ENCODE measurements at places on chromosomes 2 and 18.

- no peak for DNase-seq
Observed at GRCh38 chr2:73972846-73973245, 11.9 kb upstream of the TET3 start.

- no peak for DNase-seq
Observed at GRCh38 chr2:185144159-185144919, 546.0 kb downstream of the ZNF804A start.

GRCh38 chr18:40243607-40244006, 1711.4 kb upstream of the PIK3C3 start:
- DNase-seq, result no peak

GRCh38 chr2:74530239-74531187, 780 bp downstream of the HTRA2 start:
- no peak for DNase-seq

DNA sequence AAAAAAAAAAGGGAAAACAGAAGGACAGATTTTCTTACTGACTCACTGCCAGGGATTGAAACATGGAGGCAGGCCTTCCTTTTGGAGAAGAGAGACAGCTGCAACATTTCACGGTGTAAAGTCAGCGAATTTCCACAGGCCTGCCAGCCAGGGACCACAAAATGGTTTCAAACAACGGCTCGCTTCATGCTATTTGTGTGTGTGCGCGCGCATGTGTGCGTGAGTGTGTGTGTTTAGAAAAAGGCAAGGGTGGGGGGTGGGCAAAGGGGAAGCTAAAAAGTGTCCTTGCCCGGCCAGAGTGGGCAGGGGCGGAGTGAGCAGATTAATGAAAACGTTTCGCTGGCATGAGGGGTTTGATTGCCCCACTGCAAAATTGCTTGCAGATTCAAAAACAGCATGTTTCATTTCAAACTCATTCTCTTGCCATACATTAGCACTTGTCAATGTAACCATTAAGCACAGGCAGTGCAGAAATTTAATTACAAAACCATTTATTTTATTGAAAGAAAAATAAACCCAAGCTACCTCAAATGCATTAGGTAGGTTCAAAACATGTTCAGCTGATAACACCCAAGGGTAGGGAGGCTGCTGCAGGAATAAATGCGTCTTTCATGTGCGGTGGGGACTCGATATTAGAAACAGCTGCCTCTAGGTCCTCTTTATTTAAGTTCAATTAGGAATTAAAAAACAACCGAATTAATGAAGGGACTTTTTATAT, 182.1 kb upstream of the SIX2 start:
- DNase-seq, result no peak

GRCh38 chr2:105142239-105142638, 99.3 kb upstream of the GPR45 start:
- no peak for DNase-seq

DNA sequence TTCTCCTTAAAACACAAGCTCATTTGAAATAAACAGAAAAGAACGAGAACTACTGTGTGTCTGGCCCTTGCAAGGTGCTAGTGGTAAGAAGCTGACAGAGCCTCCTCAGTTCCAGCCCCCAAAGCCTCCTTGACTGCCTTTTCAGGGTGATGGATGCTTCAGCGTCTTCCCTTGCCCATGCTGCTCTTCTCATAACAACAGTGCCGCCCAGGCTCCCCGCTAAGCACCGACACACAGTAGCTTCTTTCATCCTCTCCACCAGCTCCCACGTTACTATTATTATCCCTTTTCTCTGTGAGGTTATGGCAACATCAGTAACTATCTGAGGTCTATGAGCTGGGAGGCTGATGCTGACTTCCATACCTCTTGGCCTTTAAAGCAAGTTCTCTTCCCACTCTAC, 418.6 kb downstream of the TSN start:
- no peak for DNase-seq

DNA sequence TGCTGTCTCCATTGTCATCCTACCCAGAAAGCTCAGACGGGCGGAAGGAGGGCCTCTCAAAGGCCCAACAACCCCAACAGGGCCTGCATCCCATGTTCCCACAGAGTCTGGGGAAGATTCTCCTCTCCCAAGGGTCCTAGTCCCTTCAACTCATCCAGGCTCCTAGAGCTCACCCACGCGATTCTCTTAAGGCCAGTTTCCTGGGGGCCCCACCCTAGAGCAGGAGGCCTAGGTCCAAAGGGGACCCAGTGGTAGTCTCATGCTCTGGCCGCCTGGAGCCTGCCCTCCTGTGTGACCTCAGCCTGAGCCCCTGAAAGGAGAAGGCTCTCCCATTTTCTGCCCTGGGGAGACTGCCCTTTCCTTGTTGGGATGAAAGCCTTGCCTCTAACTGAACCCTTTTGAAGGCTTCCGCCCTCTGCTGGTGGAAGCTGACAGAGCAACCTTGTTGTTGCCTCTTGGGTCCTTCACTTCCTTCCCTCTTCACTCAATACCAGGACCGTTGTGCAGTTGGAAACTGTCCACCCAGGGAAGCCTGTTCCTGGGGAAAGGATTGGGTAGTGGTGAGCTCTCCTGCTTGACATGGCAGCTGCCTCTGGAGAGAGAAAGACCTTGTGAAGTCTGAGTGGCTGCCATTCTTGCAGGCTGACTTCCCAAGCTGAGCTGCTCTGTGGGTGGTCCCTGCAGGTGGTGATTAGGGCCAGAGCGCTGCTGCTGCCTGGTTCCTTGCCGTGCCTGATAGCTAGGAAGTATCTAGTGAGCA, 86.0 kb upstream of the ALPP start:
- no peak for DNase-seq

DNA sequence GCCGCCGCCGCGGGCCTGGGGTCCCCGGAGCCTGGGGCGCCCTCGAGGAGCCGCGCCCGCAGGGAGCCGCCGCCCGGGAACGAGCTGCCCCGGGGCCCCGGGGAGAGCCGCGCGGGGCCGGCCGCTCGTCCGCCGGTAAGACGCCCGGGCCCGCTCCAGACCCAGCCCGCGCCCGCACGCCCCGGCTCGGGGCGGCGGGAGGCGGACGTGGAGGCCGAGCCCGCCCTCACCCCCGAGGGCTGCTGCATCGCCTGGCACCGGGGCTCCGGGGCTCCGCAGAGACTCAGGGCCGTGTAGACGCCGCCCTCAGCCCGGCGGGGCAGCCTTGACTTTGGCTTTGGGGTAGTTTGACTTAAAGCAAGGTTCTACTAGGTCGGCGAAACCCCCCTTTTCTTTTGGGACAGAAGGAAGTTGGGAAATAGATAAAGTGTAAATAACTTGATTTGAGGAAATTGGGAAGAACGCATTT, 335 bp downstream of the ERFE start:
- no peak for DNase-seq

DNA sequence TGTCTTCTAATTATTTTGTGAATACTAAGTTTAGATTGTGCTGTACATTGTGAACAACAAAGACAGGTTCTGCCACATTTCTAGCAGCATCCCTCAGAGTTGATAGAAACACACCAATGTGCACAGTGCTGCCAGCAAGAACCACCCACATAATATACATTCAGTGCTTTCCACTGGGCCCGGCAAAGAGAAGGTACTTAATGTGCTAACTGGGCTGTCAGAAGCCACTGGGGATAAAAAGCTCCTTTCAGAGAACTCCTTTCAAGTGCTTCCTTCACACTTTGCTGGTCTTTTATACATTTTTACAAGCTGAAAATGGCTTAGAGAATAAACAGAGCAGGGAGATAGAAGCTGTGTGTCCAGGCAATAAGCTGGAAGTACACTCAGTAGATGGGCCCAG, 58.0 kb upstream of the CAPN13 start:
- DNase-seq, result no peak

DNA sequence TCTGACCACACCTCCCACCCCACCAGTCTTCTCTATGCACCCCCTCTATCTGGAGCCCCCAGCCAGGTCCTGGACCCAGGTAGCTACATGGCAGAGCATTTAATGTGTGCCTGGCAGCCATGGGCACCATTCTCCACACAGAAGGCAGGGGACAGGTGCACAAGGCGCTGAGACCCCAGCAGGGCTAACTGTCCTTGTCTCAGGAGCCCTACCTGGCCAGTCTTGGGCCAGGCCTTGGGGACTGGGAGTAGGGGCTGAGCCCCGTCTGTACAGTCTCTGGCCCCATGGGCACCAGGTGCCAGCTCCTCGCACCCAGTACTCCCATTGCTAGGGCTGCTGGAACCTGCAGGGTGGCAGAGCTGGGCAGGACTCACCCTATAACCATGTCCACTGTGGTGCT, 2.9 kb downstream of the GNLY start:
- DNase-seq, result no peak

DNA sequence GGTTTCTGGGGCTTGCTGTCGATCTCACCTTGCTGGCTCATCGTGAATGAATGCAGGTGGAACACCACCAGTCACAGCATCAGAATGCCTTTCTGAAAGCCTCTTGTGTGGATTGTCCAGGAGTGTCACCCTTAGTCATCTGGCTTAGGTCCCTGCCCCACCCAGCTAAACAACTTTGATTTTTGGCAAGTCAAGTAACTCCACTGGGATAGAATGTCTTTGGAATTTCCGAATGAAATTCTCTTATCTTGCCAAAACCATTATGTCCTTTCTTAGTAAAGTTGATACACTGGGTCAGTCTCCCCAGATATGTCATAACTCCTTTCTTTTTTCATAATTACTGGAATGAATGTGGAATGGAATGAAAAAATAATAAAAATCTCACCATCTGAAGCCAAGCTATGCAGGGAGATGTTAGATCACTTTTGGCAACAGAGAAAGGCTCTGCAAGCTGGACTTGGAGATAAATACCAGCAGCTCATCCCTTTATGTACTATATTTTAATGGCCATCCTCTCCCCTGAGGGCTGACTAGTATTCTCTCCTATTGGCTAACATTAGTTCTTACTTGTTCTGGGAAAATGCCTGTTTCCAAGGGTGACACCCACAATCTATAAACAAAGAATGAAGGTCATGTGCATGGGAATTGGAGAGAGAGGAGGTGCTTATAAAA, 35.4 kb downstream of the INSIG2 start:
- DNase-seq, result no peak

- no peak for DNase-seq
Observed at GRCh38 chr18:46346213-46346612, 242.0 kb downstream of the HAUS1 start.

Measured in stimulated activated CD8-positive, alpha-beta memory T cell treated with anti-CD3 and anti-CD28 coated beads, Interleukin-4, amount 100 ng/mL, for 1 hour (primary cell).